ENCODE measurements at places on chromosomes 1 and 21.

- DNase-seq: no peak
Observed at GRCh38 chr1:27862004-27862403, 10.3 kb upstream of the THEMIS2 start.

DNA sequence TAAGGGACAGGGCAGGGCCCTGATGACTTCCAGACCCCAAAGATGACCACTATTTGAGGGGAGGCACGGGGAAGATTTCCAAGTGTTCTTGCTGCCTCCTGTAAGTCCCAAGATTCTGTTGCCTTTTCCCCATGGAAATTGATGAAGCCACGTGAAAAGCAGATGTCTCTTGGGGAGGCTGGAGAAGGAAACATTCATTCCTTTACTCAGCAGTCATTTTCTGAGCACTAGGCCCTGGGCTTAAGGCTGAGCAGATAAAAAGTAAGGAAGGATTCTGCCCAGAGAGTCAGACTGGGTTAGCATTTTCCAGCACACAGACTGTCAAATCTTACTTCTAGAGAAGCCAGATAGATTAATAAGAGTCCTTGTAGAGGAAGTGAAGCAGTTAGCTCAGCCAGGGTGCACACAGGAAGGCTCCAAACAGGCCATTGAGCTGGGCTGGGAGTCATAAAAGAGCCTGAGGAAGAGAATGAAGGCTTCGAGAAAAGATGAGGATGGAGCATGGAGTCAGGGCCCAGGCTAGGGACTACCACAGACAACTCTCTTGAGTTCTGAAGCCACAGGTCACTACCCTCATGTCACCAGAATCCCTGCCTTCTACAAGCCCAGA lies 10.1 kb downstream of the EXTL1 start:
- no peak for DNase-seq

DNA sequence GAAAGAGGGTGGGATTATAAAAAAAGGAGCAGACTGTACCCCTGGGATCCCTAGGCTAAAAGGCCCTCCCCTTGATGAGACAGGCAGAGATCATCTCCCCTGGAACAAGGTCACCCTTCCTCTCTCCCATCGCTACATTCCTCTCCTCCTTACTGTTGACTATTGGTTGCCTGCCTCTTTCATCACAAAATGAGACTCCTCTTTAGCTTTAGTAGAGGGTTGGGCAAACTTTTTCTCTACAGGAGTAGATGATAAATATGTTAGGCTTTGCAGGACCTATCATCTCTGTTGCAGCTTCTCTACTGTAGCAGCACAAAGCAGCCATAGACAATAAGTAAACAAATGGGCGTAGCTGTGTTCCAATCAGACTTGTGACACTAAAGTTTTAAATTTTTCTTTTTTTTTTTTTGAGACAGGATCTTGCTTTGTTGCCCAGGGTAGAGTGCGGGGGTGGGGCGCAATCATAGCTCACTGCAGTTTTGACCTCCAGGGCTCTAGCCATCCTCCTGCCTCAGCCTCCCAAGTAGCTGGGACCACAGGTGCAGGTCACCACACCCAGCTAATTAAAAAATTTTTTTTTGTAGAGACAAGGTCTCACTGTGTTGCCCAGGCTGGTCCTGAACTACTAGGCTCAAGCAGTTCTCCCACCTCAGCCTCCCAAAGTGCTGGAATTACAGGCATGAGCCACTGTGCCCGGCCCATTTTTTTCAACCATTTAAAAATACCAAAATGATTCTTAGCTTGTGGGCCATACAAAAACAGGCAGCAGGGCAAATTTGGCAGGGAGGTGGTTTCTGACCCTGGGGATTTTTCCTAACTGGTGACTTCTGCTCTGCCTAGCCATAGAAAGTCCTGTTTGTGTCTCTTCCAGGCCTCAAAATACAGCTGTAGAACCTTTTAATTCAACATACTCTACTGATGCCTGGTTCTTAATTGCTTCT lies 15.1 kb downstream of the MCL1 start:
- no peak for DNase-seq

DNA sequence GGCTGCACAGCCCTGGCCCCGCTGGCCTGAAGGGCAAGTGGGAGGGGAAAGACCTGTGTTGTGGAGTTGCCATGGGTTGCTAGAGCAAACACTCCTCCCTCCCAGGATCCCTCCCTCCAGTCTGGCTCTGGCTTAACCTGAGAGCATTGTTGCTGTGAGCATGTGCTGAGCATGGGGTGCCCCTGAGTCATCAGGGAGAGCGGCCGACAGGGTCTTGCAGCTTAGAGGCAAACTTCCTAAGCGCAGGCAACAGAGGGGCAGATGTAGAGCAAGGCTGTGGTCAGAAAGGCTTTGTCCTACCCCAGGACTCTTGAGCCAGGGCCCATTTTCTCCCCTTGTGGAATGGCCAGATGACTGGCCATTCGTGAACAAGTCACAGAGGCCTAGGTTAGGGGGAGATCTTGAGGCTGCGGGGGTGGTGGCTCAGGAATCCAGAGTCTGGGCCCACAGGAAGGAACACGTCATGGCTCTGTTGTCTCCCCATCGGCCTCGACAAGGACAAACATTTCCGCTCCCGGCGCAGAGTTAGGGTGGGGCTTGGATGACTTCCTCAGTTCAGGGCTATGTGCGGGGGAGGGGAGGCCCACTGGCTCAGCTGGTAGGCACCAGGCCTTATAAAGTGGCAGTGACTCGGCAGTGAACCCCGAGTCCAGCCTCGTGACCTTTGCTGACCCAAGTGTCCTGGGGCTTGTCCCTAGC lies 362 bp upstream of the DYNLT4 start:
- peak; percentile 97 for DNase-seq

- no peak for DNase-seq
Observed at GRCh38 chr21:39924577-39925308, 57.5 kb downstream of the PCP4 start.

DNA sequence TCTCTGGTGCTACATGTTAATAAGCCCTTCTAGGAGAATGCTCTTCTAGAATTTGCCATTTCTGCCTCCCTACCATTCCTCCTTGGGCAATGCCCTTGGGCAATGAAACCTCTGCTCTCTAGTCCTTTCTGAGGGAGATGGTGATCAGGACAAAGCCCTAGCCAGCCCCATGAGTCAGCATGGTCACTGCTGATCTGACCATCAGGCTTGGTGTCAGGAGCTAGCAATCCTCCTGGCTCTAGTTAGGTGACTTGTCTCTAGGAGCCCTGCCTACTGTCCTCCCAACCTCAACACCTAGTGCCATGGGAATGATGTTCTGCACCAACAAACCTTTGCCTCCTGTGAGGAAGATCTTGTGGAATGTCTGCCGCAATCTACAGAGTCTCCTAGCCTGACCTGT lies 89.8 kb downstream of the NMNAT2 start:
- DNase-seq: no peak

DNA sequence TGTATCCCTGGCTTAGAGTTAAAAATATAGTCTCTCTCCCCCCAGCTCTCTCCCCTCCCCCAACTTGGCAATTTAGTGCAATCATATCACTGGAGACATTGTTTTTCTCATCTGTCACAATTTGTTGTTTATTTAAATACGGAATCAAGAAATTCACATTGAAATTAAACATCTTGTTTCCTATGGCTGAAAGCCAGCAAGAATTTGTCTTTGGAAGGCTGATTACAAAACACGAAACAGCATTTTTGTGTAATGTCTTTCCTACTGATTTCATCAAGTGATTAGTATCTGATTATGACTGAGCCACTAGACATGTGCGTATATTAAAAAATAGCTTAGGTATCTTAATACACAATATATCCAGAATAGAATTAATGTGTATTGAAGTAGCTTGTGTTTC lies 119.7 kb downstream of the LYPLAL1 start:
- DNase-seq: no peak

DNA sequence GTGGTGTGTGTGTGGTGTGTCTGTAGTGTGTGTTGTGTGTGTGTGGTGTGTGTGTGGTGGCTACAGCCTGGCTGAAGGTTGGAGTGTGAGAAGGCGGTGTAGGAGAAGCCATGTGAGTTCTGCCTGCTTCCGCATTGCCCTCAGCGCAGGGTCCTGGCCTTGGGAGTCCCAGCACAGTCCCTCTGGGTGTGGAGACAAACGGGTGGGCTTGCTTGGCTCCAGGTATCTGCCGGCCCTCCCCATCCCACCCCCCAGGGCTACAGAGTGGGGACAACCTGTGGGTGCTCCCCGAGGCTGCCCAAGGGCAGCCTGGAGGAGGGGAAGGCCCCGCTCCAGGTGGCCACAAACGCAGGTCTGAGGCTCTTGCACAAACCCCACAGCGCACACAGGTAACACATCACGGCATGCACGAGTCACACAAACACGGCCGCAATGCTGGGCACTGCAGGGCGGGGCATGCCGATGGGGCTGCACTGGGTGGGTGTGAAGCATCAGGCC lies 31.7 kb upstream of the ADARB1 start:
- no peak for DNase-seq

- no peak for DNase-seq
Observed at GRCh38 chr21:21828130-21828529, 829.9 kb downstream of the NCAM2 start.

GRCh38 chr1:196131691-196132090 lies 476.5 kb downstream of the KCNT2 start:
- no peak for DNase-seq

DNA sequence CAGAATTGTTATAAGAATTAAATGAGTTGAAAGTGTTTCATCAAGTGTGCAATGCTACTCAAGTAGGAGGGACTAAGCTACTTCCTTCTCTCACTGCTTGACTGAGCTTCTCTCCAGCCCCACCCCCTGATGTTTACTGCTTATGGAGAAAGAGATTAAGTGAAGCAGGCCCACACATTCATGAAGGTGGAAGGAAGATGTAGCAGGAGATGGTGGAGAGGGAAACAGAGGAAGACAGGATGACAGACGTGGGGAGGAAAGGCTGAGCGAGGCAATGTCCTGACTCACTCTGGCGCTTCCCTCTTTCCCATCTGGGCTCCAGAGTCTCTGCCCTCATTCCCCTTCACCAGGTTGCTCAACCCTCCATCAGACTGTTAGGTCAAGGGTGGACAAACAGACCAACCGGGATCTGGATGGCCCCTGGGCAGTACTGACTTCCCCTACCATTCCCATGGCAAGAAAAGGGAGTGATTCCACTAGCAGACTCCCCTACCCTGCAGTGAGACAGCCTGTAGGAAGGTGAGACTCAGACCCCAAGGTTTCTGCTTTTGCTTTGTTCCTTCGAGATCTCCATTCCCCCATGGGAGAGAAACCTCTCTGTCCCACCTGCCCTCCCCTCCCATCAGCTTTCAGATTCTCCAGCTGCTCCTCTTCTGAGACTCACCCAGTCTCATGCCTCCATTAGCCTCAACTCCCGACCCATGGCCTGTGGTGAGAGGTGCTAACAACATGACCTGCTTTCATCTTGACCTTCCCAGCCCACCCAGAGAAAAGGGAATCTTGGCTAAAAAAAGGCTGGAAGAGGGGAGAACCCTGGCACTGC lies 3.1 kb upstream of the ARHGEF2 start:
- DNase-seq: no peak

DNA sequence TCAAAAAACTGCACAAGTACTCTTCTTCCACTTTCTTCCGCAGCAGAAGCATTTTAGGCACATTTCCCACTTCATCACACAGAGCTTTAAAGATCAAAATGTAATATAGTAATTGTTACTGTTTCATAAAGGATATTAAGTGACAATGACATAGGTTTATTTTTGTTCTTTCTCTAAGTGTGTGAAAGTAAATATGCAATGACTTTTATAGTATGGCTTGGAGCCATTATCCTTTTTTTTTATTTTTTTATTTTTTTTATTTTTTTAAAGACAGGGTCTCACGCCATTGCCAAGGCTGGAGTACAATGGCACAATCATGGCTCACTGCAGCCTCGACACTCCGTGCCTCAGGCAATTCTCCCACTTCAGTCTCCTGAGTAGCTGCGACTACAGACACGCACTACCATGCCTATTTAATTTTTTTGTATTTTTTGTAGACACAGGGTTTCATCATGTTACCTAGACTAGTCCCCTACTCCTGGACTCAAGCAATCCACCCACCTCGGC lies 7.0 kb downstream of the TRIM33 start:
- DNase-seq: no peak

DNA sequence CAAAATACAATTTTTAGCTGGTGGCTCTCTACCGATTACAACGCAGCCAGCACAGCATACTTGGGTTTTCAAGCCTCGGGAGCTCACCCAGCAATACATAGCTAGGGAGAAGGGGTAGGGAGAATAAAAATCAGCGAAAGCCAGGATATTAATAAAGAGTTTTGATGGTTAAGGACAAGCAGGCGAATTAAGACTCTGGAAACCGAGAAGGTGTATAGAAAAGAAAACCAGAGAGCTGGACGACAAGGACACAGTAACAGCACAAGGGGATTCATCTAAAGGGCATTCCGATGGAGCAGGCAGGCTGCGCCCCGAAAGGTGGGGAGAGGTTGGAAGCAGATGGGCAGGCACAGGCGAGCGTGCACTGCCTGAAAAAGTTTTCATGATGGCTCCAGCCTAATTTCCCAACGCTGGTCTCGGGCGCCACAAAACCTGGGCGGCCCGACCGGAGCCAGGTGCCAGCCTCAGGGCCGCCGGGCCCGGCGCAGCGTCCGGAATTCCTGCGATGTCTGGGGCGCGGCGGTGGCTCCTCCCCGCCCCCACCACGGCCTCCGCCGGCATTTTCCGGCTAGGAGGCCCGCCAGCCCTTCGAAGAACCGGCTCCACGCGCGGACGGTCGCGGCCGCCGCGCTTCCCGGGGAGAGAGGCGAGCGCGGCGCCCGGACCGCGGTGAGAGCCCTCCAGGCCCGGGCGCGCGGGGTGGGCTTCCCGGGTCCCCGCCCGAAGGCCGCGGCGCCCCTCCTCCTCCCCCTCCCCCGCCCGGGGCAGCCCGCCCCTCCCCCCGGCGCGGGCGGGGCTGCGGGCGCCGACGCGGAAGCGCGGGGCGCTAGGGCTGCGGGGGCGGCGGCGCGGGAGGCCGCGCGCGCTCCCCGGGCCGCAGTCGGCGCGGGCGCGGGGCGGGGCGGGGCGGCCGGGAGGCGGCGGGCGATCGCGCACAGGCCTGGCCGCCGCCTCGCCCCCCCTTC lies 774 bp upstream of the DYRK1A start:
- DNase-seq: peak; percentile 76

DNA sequence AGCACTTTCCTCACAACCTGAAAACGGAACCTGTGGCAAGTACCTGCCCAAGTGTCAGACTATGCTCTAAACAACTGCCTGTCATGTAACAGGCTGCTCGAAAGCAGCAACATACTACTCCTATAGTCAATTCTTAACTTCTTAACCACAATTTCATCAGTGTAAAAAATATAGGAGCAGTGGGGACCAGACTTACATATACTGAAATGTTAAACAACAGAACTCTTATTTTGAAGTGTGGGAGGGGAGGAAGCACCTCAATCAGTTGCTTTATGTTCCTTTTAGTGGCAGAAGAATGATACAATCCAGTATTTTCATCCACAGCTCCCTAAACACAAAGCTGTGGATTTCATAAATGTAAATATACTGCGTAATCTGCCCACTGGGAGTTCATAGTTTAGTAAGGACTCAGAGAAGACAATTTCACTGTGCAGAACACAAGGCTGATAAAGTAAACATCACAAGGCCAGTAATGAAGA lies 44.2 kb downstream of the WLS start:
- no peak for DNase-seq

- DNase-seq: no peak
Observed at GRCh38 chr1:68180441-68181164, 51.7 kb downstream of the WLS start.

GRCh38 chr1:158830904-158831507 lies at the start of gene MNDA:
Gene MNDA (plus strand): TSS chr1:158831351. CDS start chr1:158842154, 10,803 bp downstream.
- no peak for DNase-seq
